NCI-H1417 (cell line): ENCODE measurements at places on chromosomes 6 and 20.

DNA sequence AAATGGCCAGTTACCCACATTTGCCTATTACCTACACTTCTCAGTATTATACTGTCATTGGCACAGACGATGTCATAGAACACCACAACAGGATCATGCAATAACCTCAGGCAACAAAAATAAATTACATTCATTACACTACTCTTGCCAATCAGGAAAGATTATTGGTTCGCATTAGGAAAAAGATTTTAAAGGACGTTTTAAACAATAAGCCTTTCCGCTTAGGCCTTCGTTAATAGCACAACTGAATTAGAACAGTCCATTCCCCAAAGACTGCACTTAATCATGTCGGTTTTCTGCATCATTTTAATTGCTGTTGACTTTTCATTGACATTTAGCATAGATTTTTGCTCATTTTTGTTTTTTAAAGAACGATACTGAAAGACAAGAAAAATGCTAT lies 912 bp upstream of the SENP6 start:
- peak; percentile 65 for DNase-seq

- DNase-seq, result no peak
Observed at GRCh38 chr6:116366740-116367275, 3.9 kb upstream of the DSE start.

GRCh38 chr6:3739311-3739897 lies 12.1 kb downstream of the PXDC1 start:
- no peak for DNase-seq

- DNase-seq, result peak; percentile 87
Observed at GRCh38 chr6:124056407-124057334, 253.0 kb downstream of the NKAIN2 start.

GRCh38 chr6:141498977-141499376 lies 633.7 kb upstream of the GJE1 start:
- DNase-seq, result no peak

- DNase-seq, result no peak
Observed at GRCh38 chr6:12478921-12479320, 188.8 kb downstream of the EDN1 start.

GRCh38 chr6:161242779-161243693 lies 30.8 kb downstream of the AGPAT4 start:
- no peak for DNase-seq

DNA sequence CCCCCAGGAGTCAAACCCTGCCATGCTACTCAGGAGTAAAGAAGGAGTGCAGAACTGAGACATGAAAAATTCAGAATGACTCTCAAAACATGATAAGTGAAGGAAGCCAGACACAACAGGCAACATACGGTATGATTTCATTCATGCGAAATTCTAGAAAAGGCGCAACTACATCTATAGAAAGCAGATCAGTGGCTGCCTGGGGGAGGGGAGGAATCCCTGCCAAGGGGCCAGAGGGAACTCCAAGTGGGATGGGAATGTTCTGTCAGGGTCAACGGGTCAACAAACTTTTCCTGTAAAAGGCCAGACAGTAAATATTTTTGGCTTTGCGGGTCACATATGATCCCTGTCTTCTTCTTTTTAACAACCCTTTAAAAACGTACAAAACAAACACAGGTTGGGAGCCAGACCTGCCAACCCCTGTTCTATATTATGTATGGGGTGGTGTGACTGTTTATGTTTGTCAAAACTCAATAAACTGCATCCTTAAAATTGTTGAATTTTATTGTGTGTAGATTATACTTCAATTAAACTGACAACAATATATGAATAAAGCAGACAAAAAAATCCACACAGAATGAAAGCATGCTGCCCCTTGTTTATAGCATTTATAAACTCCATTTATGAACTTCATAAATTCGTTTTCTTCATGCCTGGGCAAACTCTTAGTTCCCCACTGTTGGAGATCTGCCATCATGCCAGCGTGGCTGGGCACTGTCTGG lies 56.6 kb upstream of the TRAF3IP2 start:
- DNase-seq, result no peak

DNA sequence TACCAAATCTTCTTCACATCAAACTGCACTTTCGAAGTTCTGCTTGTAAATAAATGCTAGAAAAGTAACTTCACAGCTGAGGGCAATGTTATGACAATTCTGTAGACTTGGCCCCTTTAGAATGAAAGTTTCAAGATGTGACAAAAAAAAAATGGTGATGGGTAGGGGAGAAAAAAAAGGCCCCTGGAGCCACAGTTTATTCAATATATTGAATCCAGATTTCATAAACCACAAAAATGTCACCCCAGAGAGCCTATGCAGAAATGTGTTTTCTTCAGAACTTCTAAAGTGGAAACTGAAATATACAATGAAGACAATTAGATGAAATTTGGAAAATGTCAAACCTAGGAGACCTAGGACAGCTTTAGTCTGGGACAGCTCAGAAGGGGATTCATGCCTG lies 143.1 kb downstream of the EDN3 start:
- DNase-seq, result no peak

GRCh38 chr6:149026530-149026942 lies 279.7 kb downstream of the UST start:
- peak; percentile 78 for DNase-seq

DNA sequence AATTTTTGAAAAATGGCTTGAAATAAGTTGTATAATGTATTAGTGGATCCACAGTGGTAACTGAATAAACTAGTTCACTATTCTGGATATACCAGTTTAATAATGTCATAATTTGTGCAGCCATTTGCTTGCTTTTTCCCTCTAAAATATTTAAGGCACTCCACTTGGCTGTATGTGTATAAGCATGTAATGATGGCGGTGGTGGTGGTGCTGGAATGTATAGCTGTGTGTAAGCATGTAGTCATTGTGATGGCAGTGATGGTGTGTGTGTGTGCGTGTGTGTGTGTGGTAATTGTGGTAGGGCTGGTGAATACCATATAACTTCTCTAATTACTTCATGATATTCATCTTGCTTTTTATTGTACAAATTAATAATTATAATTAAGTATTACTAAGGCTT lies 89.2 kb upstream of the HIVEP1 start:
- no peak for DNase-seq

DNA sequence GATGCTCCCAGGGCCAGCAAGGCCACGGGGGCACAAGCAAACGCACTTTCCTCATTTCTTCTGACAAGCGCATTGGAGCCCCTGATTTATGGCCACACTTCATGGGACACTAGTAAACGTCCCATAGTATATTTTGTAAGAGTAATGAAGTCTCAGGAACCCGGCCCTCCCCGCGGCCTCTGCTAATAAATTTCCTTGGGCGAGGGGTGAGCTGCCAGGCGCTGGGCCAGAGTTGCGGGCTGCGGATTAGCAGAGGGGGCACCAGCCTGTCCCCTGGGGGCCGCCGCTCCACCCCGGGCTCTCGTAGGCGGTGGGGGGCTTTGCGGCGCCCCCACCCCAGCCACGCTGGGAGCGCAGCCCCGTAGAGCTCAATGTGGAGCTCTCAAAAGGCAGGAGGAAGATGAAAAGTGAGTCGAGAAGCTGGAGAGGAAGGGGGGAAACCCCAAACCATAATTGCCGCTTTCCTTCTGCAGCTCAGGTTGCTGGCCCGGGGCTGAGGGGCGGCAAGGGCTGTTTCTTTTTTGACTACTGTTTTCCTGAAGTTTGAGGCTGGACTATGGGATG lies 173.6 kb downstream of the CDC5L start:
- DNase-seq, result no peak

DNA sequence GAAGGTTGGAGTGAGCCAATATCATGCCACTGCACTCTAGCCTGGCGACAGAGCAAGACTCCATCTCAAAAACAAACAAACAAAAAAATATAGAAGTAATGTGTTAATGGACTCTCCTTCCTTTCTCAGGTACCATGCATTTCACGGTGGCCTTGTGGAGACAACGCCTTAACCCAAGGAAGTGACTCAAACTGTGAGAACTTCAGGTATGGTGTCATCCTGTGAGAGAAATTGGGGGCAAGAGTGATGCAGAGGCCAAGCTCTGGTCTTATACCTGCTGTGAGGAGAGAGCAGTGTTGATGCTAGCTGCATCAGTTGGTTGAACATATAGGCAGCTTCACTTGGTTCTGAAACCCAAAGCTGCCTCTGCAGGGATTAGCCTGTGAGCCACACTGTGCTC lies 6.2 kb downstream of the ITCH start:
- DNase-seq, result no peak

DNA sequence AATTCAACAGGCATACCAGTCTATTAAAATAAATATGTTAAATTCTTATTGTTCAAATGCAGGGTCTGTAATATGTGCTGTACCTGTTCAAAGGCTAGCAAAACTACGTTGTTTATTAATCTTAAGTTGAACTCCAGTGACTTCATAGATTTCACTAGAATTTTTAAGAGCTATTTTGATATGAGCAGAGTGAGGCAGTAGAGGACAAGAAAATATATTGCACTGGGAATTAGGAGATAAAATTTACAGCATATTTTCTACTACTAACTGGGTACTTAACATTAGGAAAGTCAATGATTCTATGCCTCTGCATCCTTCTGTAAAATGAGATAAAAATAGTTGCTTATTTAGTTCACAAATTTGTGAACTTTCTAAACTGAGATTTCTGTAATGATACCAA lies 162.2 kb upstream of the BMP5 start:
- no peak for DNase-seq

- no peak for DNase-seq
Observed at GRCh38 chr6:31420546-31420945, 17.2 kb downstream of the MICA start.

DNA sequence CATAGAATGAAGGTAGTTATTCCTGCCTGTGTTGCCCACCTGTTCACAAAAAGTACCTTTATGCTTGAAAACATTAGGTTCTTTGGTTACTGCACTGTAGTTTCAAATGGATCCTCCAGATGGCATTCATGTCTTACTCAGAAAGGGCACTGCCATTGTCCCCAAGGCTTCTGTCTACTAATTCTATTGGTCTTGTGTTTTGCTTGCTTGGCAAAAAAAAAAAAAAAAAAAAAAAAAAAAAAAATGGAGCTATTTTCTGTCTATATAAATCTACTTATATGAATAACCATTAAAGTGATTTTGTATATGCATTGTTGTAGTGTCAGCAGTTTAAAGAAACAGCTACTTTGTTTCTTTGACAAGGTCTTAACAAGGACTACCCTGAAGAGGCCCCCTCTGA lies 12.7 kb upstream of the EFHC1 start:
- DNase-seq, result peak; percentile 24

DNA sequence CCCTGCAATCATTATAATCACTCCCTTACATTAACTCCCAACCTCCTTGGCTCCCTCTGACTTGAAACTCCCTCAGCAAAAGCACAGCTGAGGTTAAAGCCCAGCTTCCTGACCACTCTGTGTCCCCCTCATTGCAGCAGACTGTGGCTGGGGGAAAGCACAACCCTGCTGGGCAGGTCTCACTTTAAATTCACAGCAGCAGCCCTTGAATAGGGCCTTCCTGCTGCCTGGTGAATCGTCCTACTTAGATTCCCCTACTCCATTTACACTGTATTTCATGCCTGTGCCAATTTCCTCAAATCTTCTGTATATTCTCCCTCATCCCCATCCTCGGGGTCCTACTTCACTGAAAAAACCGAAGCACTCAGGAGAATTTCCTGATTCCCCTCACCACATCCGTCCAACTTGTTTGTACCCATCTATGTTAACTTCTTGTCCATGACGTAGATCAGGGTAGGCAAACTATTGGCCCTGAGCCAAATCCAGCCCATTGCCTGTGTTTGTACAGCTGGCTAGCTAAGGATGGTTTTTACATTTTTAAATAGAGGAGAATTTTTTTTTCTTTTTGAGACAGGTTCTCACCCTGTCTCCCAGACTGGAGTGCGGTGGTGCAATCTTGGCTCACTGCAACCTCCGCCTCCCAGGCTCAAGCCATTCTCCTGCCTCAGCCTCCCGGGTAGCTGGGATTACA lies 31.5 kb upstream of the GCM1 start:
- DNase-seq, result peak; percentile 70

GRCh38 chr6:22906091-22906549 lies 336.8 kb downstream of the HDGFL1 start:
- DNase-seq, result peak; percentile 3

- DNase-seq, result no peak
Observed at GRCh38 chr20:34942301-34942700, 13.3 kb downstream of the GSS start.

DNA sequence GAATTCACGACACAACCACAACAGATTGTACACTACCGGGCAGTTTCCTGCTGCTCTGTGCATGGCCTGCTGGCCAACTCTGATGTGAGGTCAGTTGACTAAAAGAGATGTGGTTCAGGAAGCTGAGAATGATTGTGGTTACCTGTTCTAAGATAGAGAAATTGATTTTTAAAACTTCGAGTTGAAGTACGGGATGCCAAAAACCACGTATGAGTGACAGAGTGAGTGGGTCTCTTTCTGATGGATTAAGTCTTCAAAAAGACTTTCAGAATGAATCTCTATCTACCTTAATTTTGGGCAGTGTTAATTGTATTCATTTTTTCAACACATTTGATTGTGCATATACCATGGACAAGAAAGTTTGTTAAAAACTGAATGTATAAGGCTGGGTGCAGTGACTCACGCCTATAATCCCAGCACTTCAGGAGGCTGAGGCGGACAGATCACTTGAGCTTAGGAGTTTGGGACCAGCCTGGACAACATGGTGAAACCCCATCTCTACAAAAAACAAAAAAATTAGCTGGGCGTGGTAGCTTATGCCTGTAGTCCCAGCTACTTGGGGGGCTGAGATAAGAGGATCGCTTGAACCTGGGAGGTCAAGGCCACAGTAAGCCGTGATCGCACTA lies 121.2 kb downstream of the SGK1 start:
- DNase-seq, result no peak

DNA sequence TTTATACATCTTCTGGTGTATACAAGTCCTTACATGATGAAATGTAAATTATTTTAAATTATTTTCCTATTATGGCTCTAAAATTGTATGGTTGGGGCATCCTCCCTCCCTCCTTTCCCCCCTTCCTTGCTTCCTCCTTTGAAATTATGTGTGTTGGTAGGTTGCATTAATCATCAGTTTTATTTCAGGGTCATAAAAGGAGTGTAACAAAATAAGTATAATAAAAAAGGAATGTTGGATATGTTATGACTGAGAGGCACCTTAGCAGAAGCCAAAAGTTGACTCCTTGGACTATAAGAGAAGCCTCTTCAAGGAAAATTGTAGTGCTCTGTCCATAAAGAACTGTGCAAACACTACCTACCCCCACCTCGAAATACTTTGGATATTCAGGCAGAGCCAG lies 46.6 kb upstream of the PTPRK start:
- DNase-seq, result no peak
